ENCODE measurements at places on chromosomes 3 and 15.

DNA sequence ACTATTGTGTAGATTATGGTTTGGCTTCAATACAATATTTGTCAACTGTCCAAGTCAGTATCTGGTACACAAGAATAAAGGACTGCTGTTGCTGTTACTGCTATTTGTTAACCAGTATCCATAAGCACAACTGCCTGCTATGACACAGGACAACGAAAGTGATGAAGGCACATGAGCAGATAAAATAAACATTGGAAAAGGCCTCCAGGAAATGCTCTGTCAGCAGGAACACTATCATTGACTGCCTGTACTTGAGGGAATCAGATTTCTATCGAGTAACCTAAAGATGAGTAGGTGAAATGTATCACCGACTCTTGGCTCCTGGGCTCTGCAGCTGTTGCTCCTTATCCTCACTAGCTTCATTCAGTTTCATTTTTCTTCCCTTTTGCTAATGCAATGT is 56.5 kb downstream of the FMN1 start:
- DNase-seq: no peak

- DNase-seq: no peak
Measured at GRCh38 chr3:187743195-187744141, 1.8 kb downstream of the BCL6 start.

GRCh38 chr3:33798113-33798417 is 365 bp upstream of the PDCD6IP start:
- no peak for DNase-seq

DNA sequence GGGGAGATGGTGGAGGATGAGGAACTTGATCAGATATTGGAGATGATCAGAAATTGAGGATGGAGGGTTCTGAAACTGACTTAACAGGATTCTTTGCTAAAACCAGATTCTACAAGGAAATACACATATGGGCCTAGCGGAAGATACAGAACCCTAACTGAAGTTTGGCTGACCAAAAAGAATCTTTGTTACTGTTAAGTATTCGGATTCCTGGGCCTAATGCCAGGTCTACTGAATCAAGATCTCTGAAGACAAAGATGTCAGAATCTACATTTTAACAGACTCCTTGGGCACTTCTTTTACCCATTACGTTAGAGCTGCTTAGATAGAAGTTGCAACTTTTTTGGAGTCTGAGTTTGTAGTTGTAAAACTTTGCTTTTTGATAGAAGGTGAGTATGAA is 137.7 kb downstream of the FNDC3B start:
- no peak for DNase-seq

DNA sequence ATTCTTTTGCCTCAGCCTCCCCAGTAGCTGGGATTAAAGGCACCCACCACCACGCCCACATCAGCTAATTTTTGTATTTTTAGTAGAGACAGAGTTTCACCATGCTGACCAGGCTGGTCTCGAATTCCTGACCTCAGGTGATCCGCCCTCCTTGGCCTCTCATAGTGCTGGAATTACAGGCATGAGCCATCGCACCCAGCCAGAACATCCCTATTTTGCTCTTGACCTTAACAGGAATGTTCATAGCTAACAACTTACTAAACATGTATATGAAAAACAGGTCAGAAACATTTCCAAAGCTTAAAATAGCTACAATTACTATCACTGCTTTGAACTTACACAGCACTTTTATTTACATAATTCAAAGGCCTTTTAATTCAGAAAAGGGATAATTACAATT is 33.7 kb downstream of the UQCC5 start:
- DNase-seq: no peak

DNA sequence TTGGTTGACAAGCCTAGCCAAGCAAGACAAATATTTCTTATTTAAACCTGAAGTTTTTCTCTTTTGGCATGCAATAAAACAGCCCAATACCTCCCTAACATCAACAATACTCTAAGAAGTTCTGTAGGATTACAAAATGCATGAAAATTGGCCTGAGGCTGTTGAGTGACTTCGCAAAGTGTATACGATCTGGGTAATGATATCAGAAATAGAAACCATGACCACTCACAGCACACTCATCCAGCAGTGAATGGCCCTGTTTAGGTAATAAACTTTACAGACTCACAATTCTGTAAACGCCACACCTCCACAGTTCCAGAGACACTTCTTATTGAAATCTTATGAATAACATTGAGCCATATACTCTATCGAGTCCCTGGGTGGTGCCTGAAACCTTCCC is 83.0 kb upstream of the NAALADL2 start:
- no peak for DNase-seq

DNA sequence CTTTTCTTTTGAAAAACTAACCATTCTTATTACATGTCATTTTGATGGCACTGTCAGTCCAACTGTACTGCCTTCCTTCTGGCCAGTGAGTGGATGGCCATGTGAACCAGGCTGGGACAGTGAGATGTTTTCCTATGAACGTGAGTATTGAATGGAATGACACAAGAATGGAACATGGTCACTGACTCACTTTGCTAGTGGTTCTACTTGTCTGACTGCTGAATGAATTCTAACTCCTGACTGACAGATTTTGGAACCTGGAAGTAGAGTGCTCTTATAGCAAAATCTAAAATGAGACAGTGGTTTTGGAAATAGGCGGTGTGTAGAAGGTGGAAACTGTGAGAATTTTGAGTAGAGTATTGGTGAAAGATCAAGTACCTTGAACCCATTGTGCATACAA is 606.9 kb upstream of the KCNMB2 start:
- DNase-seq: no peak

GRCh38 chr3:76941376-76941775 is 98.5 kb upstream of the ROBO2 start:
- DNase-seq: no peak

DNA sequence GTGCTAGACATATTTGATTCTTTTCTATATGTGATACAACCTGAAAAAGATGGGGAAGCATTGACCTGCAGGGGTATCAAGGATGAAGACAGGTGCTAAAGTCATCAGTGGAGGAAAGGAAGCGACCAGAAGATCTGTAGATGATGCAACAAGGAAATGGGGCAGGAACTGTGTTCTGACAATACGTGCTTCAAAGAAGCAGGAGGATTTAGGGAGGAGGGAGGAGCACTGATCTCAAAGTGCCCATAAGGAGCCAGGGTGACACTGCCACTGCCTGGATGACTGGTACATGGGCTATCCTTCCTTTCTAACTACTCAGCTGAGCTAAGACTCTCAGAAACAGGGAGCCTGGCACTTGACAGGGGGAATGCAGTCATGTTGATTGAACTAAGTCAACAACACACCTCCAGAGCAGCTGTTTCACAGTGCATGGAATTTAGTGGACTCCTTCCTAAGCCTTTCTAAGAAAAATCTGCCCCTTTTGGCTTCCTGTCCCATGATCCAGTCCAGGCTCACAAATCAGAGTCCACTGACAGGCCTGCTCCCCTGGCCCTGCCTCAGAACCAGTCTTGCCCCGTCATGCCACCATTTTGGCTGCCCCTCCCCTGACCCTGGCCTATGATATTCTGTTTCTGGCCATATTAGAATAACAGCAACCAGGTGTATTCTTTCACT is 12.0 kb downstream of the LYSMD4 start:
- DNase-seq: no peak

GRCh38 chr3:129085165-129085715 is 24.7 kb downstream of the GP9 start:
- no peak for DNase-seq

DNA sequence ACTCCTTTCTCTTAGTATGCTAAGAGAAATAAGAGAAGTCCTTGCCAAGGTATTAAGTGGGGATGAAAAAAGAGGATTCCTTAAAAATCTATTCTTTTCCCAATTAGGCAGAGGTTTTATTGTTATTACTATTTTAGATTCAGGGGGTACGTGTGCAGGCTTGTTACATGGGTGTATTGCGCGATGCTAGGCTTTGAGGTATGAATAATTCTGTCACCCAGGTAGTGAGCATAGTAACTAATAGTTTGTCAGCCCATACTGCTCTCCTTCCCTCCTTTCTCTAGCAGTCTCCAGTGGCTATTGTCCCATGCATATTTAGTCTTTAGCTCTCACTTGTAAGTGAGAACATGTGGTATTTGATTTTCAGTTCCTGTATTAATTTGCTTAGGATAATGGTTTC is 83.9 kb downstream of the LEKR1 start:
- DNase-seq: no peak

- no peak for DNase-seq
Measured at GRCh38 chr15:70058642-70059360, 38.9 kb downstream of the TLE3 start.

DNA sequence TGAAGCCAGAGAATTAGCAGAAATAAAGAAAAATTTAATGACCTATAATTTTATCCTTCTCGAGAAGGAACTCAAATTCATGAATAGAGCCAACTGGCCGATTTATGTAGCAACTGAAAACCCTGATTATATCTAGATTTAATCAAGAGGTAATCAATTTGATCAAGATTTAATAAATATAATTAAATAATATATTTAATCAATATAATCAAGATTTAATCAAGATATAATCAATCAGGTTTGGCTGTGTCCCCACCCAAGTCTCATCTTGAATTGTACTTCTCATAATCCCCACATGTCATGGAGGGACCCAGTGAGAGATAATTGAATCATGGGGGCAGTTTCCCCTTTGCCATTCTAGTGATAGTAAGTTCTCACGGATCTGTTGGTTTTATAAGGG is 181.2 kb upstream of the CDIN1 start:
- DNase-seq: no peak

GRCh38 chr3:127366383-127366782 is 78.5 kb upstream of the PRR20G start:
- no peak for DNase-seq

- DNase-seq: no peak
Measured at GRCh38 chr3:13195374-13195773, 122.1 kb upstream of the IQSEC1 start.

DNA sequence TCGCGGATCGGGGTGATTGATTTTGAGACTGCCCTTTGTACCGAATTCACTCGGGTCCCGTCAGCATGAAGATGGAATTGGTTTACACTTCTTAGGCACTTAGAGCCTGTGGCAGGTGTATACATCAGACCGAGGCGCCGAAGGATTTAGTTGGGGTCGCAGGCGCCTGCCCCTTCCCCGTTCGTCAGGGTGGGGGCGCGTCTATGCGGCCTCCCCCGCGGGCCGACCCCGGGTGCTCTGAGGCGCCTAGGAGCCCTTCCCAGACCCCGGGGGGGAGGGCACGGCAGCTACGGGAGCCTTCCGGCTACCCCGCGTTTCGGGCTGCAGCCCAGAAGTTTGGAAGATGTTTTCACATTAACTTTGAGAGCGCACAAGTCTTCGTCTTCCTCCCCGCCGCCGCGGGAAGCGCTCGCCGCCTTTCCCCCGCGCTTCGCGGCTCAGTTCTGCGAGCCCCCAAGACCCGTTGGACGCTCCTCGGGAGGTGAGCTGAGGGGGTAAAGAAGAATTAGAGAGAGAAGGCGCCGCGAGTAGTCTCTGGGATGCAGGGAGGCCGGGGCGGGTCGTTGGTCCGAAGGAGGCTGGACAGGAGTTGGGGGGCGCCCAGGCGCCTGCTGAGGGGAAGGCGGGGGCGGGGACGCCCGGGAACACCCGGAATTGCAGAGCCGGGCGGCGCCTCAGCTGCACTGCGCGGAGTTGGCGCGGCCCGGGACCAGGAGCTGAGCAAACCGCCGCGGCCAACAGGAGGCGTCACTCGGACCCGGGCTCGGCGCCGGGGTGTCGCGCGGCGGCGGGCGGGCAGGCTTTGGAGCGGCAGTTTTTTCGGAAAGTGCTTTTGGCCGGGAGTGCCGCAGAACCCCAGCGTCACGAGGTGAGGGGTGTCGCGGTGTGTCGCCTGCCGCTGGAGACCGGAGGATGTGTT is 780 bp downstream of the TIPARP start:
- peak; percentile 45 for DNase-seq

Data from GM20000 (cell line).